ENCODE measurements at places on chromosomes 3 and 15. TPM values are rescaled to one million over a fixed set of nuclear protein-coding genes. Genes with fewer than 3 reads are reported as not detected.
A peak's percentile ranks its signal among the peaks of the same experiment; 100 is the strongest.

GRCh38 chr15:80989081-80989517 is 520 bp downstream of the MESD start:
- no peak for DNase-seq

Gene DNAH1
- 1.7 TPM for polyA plus RNA-seq

- DNase-seq = no peak
Observed at GRCh38 chr3:159948429-159949144, 40.0 kb upstream of the IL12A start.

DNA sequence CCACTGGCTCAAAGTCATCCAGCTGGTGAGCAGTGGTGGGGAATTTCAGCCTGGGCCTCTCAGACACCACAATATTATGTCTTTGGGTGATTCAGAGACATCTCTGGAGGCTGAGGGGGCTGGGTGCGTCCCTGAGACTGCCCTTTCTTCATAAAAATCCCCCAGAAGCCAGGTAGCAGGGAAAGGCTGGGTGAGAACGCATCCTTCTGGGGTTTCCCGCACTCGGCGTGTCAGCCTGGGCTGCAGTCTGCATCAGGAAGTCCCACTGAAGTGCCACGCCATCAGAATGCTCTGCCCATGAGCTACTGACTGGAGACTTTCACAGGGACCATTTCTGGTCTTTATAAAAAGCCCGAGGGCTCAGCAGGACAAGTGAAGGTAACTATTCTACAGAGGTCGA is 148.8 kb upstream of the SLC6A11 start:
- no peak for DNase-seq

GRCh38 chr3:96449346-96449745 is 365.0 kb upstream of the EPHA6 start:
- no peak for DNase-seq

GRCh38 chr15:68405378-68406250 is 26.3 kb downstream of the ITGA11 start:
- DNase-seq = no peak

DNA sequence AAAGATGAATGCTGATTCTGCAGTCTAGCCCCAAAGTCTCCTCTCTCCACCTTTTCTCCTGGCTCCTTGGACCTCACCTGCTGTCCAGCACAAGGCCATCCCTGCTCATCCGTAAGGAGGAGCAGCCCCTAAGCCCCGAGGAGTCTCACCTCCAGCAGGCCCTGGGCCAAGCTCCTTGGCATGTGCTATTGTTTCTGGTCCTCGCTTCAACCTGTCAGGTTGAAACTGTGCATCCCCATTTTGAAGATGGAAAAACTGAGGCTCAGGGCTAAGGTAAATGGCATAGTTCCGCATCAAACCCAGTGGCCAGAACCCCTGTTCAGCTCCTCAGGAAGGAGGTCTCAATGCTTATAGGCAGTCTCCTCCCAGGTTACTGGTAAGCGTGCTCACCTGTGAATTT is 26.1 kb downstream of the CHDH start:
- no peak for DNase-seq

- DNase-seq = no peak
Observed at GRCh38 chr3:115503394-115503793, 119.9 kb upstream of the GAP43 start.

DNA sequence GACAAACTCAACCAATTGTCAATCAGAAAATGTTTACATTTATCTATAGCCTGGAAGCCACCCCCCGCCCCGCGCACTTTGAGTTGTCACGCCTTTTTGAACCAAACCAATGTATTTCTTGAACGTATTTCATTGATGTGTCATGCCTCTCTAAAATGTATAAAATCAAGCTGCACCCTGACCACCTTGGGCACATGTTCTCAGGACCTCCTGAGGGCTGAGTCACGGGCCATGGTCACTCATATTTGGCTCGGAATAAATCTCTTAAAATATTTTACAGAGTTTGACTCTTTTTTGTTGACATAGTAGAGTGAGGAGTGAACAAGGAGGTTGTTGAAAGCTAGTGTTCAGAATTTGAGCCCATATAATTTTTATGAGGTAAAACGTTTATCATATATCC is 6.5 kb downstream of the MCTP2 start:
- no peak for DNase-seq

DNA sequence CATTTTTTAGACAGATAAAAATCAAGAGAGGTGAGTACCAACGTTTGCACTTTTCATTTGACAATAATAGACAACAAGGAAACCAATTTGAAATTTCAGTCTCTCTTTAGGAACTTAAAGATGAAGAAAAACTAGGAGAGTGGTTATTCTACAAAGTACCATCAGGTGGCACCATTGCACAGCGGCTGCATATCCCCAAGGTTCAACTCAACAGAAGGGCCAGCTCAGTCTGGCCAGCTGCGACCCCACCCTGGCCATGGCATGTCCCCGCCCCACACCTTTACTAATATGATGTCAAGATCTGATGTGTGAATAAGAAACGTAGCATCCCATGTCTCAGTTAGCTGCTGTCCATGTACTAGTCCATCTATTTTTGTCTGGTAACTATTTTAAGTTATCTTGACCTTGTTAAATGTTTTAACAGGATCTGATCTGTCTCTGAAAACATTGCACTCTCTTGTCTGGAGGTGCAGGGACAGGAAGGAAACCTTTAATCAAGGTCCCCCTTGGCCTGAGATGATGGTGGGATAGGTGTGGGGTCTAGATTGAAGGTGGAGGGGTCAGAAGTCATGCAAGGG is 35.5 kb upstream of the CGNL1 start:
- DNase-seq = no peak

Gene RAD54L2
- 16.6 TPM for polyA plus RNA-seq

DNA sequence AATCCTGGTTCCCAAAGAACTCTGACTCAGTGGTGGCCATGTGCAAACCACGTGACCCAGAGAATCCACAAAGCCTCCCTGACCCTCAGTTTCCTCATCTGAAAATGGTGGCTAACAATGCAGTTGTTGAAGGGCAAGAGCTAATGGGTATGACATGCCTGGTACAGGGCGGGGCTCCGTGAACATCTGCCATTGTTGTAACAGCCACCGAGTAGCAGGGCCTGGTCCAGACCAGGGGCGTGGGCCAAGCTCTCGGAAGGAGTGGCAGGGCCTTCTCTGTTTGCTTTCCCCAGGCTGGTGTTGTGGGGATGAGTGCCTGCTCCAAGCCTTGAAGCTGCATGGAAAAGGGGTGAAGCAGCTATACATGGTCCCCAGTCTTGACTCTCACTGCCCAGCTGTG is 13.4 kb downstream of the MAPKAPK3 start:
- DNase-seq = no peak

DNA sequence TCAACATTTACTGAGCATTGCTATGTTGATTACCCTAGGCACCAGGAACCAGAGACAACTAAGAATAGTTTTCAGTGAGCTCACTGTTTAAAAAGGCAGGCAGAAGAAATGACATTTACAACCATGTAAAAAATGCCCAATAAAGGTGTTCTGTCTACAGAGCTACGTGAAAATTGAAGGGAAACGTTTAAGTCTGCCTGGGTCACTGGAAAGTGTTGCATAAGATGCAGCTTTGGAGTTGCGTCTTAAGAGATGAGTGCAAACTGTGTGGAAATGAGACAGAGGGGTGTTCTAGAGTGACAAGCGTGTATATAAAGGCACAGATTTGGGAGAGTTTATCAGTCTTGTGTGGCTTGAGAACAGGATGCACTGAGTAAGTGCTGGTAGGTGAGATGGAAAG is 278.7 kb upstream of the GOLGA6L4 start:
- no peak for DNase-seq

GRCh38 chr3:192026661-192027060 is 565.7 kb downstream of the PYDC2 start:
- DNase-seq = no peak

GRCh38 chr3:197068077-197068476 is 38.5 kb upstream of the MELTF start:
- no peak for DNase-seq

GRCh38 chr3:97841304-97841703 is 19.5 kb downstream of the CRYBG3 start:
- no peak for DNase-seq

Gene ARGFX
- not detected for polyA plus RNA-seq

Gene EPHA6
- polyA plus RNA-seq = not detected

DNA sequence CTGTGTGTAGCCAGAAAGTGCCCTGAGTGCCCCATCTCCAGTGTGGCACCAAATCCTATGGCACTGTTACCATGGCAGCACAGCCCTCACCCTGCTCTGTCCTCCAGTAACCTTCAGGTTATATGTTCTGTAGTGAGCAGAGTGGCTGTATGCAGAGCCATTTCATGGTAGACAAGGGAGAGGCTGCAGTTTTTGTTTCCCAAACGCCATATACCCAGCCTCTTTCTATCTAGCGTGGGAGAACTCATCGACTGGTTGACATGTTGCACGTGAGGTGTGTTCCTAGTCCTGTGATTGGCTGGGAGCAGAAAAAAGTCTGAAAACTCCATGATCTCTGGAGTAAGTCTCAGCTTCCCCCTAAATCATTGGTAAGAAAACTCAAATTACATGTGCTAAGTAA is 2.0 kb downstream of the SIDT1 start:
- DNase-seq = peak; percentile 50

DNA sequence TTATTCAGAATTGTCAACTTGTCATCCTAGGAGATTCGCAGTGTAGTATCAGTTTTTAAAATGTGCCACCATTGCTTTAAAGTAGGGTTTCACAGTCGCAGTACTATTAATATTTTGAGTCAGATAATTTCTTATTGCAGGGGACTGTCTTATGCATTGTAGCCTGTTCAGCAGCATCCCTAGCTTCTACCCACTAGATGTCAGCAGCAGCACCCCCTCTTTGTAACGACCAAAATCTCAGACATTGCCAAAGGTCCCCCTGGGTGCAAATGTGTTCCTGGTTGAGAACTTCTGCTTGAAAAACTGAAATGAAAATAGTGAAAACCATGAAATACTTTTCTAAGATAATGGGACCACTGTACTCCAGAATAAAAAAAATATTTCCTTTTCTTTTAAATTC is 474.8 kb downstream of the CNTN3 start:
- no peak for DNase-seq

- no peak for DNase-seq
Observed at GRCh38 chr15:83919319-83919830, 265.5 kb downstream of the ADAMTSL3 start.

GRCh38 chr3:34068505-34068904 is 270.1 kb downstream of the PDCD6IP start:
- DNase-seq = no peak

Gene GHSR
- not detected for polyA plus RNA-seq

DNA sequence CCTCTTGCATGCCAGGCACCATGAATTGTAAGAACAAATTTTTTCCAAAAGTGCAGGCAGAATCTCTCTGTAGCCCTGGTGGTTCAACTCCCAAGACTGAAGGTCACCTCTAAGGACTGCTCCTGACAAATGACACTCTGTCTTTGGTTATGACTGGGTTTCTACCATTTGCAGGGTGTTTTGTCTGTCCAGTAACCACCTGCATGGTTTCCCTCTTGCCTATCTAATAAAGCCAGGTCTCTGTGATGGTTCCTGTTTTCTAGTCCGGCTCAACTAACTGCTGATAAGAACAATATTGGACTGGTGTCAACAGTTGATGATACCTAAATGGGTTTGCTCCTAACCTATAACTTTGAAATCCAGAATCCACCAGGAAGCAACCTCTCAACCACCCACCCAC is 43.7 kb downstream of the ATP8B4 start:
- no peak for DNase-seq

DNA sequence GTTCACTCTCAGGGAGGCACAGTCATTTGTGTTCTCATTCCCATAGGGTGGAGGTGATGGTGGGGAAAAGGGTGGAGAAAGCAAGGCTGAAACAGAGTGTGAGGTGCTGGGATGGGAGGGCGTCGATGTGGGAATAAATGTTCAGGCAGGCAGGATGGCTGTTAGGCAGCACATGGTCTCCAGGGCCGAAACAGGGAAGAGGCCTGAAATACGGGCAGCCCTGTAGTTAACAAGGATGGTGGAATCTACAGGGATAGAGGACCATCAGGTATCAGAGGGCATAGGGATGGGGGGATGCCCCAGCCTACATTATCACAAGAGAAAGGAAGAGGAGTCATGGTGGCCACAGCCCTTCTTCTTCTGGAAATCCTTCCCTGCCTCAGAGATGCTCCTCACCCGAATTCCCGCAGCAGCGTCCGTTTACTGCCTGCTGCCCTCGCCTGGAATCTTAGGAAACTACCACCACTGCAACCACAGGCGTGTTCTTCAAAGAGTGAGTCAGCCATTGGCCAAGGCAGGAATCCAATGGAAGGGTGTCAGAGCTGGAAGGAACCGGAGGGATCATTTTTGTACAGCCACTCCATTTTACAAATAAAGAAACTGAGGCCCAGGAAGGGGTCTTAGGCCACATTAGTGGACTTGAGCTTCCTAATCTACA is 49.7 kb upstream of the POMGNT2 start:
- DNase-seq = no peak

DNA sequence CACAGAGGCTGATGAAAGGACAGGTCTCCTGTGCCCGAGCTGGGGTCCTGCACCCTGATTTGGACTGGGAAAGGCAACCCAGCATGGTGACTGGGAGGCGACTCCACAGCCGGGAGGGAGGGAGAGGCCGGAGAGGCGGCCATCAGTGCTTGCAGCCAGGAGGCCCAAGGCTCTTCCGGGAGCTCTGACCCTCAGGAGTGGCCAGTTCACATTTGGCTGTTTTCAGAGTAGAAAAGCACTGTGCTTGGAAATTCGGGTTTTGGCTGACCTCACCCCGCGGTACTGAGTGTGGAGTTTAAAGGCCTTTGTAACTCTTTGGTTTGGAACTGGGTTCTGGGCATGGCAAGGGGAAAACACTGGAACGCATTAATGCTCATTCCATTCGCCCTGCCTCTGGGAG is 31.9 kb downstream of the SMAD6 start:
- DNase-seq = no peak

DNA sequence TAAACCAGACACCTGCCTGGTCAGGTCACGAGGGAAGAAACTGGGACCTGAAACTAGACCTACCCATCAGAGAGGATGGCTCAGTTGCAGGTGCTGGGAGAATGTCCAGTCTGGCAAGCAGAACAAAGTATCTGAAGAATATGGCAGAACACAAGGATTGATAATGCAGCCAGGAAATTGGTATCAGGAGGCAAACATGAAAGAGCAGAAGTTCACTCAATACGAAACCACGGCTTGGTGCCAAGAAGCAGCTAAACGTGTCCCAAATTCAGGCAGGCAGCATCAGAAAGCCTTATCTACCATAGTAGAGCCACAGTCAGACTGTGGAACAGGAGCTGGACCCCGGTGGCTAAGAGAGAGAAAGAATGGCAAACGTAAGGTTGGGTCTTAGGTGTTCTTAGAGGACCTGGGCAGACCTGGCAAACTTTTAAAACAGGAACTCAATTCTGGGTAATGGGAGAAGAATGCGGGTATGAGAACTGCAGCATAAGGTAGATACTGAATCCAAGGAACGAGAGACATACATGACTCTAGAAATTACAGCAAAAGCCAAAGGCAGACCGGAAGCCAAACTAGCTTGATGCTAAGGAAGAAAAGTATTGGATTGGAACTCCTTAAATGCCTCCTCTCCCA is 169.0 kb upstream of the NECTIN3 start:
- no peak for DNase-seq

Gene PLD1
- polyA plus RNA-seq = not detected

DNA sequence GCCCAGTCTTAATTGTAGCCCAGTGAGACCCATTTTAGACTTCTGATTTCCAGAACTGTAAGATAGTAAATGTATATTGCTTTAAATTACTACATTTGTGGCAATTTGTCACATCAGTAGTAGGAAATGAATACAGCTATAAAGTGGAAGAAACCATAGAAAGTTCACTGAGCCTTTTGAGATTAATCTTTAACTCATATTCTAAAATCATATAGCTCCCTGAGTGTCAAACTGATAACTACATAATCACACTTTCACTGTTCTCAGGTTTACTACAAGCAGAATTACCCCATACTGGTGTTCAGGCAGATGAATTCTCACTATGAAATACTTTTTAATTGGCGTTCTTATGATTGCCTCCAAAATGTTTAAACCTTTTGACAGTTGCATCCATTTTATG is 42.8 kb downstream of the CNTN4 start:
- no peak for DNase-seq

Gene SPESP1
- polyA plus RNA-seq = 0.25 TPM

All from naive thymus-derived CD4-positive, alpha-beta T cell (primary cell).